NCI-H1048 (cell line): ENCODE measurements at places on chromosomes 12 and 14.

DNA sequence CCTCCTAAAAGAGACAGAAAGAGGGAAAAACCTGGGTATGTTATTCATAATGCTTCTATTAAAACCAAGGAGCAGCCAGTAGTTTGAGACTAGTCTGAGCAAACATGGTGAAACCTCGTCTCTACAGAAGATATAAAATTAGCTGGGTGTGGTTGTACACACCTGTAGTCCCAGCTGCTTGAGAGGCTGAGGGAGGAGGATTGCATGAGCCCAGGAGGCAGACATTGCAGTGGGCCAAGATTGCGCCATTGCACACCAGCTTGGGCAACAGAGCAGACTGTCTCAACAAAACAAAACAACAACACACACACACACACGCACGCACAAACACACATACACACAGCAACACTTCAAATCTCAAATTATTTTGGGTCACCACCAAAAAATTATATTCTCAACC lies 27.8 kb downstream of the HECTD4 start:
- DNase-seq, result no peak

DNA sequence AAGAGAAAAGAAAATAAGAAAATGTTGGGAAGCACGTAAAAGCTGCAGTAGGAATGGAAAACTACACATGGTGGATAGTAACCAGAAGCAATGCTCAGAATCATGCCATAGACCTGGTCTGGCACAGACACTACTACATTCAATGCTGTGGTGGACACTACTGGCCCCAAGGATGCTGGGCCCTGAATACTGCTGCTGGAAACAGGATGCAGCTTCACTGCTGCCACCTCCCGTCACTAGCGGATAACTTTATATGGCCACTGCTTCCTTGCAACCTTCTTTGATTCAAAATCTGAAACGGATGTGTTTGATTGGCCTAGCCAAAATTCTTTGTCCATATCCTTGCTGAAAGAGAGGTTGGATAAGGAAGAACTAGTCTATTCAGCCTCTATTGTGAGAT lies 30.7 kb downstream of the ADCY6 start:
- DNase-seq, result no peak

- DNase-seq, result no peak
Measured at GRCh38 chr12:123387508-123388176, 3.7 kb downstream of the KMT5A start.

DNA sequence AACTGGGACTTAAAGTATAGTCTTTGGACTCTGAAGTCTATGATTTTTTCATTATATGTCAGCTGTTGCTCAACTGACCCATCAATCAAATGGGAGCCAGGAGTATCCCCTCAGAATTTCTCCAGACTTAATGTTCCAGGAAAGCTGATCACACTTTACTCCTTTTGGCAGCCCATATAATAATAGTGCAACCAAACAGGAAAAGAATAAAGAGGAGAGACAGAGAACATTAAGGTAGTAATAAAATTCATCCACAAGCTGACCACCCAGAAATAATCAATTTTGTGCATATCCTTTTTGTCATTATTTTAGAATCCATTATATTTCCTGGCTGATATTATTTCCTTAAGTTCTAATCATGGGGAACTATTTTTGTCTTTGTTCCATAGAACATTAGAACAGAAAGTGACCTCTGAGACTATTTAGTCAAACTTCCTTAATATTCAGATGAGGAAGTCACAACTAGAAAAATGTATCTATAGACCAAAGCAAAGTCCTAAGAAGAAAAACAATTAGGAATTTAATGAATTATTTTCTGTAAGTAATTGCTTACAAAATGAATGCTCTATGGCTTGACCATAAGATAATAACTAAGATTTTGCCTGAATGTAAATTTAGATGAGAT lies 238.1 kb upstream of the SEL1L start:
- DNase-seq, result no peak

DNA sequence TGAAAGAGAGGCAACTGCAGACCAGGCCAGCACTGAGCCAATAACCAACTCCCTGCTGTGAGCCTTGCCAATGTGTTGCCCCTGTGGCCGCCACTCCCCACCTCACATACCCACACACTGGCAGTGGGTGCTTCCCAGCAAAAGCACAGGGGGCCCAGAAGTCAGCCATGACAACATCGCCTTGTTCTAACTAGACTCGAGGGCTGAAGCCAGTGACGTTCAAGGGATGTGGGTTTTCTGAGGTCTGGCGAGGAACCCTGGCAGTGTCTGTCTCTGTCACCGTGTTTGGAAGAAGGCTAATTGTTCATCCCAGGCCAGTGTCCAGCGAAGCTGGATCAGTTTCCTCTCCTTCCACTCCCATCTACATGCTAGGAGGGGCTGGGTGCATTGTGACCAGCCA lies 311.8 kb upstream of the AMIGO2 start:
- DNase-seq, result no peak

DNA sequence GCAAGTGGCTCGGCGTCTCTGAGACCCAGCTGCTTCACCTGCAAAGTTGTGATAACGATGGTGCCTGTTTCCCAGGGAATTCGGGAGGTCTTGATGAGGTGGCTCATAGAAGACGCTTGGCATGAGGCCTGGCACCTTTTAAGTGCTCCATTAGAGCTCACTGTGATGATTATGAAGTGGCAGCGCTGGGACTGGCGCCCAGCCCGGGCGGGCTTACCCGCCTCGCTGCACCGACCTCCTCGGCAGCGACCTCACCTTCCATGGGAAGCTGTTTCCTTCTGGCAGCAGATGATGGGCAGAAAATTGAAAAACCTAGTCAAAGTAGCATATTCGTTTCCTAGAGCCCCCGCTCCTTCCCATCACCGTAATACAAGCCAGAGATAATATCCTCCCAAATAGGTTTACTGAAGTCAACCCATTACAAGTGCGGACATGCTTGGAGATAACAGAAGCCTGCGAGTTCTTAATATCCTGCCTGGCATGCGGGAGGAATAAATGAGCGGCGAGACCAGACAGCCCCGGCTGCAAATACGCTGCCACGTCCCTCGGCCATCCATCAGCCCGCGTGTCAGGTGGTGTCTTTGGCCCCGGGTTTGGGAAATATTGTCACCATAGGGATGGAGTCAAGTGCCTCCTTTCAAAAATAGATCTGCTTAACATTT lies 35.2 kb upstream of the DLK1 start:
- no peak for DNase-seq

DNA sequence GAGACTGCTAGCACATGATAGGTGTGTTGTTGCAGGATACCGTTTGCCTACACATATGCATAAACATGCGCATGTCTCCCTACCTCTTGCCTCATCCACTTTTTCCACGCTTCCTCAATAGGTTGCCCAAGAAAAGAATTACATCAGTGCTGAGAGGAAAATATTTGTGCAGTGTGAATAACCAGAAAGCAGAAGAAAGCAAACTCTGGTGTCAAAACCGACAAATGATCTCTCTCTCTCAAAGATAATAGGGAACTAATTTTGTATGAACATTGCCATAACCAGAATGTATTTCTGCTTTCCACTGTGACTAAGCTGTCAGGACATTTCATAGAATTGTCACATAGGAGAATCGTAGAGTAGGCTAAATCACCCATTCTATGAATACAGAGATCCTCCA lies 1.3 kb downstream of the CLEC7A start:
- DNase-seq, result no peak

DNA sequence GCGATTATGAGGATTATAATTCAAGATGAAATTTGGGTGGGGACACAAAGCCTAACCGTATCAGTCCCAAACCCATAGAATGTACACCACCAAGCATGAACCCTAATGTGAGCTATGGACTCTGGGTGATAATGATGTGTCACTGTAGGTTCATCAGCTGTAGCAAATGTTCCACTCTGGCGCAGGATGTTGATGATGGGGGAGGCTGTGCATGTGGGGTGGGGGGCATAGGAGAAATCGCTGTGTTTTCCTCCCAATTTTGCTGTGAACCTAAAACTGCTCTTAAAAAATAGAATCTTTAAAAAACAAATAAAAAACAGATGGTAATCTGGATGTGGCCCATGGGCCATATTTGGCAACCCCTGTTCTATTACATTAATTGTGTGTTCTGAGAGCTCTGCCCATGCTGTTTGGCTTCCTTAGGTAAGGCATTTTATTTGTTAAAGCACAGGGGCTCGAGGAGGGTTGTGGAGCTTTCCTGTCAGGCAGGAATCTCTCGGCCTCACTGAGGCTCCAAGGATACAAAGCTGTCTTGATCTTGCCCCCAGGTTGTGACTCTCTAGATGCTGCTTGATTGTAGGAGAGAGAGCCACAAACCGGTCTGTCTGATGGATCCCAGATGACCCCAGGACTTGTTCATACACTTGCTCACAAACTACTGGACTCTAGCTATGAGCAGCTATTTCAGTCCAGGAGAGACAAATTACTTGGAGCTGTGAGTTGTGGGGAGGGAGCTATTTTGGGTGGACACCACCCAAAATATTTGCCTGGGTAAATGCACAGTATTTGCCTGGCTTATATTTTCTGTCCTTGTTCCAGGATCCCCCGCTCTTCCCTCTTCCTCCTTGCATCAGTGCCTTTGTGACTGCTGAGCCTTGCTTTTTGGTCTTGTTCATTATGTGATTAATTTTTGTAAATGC lies 340.2 kb downstream of the MED13L start:
- no peak for DNase-seq

DNA sequence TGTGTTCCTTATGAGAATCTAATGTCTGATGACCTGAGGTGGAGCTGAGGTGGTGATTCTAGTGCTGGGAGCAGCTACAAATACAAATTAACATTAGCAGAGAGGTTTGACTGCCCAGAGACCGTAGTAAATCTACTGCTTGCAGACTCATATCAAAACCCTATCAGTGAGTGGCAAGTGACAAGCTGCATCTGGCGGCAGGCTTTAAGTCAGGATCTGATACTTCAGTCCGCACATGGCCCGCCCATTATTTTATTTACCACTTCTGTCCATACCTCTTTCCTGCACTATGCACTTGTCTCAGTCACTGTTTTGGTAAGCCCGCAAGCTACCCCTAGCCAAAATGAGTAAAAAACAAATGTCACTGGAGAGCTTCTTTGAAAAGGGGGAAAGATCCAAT lies 11.4 kb downstream of the CEP128 start:
- DNase-seq, result no peak

GRCh38 chr12:104456950-104457745 lies 400 bp downstream of the CHST11 start:
- DNase-seq, result no peak

- no peak for DNase-seq
Measured at GRCh38 chr12:6201213-6201608, 1.0 kb downstream of the CD9 start.

GRCh38 chr12:52526511-52526951 lies 6.3 kb upstream of the KRT5 start:
- no peak for DNase-seq

- DNase-seq, result no peak
Measured at GRCh38 chr14:91381801-91382670, 35.6 kb downstream of the CCDC88C start.

GRCh38 chr14:105294142-105294597 lies 6.6 kb downstream of the BRF1 start:
- no peak for DNase-seq

- DNase-seq, result peak; percentile 11
Measured at GRCh38 chr14:20530771-20531571, 25.6 kb downstream of the RNASE10 start.
